ENCODE measurements at places on chromosomes 12 and 14.

- DNase-seq = no peak
Observed at GRCh38 chr12:6386491-6386890, 2.5 kb downstream of the LTBR start.

DNA sequence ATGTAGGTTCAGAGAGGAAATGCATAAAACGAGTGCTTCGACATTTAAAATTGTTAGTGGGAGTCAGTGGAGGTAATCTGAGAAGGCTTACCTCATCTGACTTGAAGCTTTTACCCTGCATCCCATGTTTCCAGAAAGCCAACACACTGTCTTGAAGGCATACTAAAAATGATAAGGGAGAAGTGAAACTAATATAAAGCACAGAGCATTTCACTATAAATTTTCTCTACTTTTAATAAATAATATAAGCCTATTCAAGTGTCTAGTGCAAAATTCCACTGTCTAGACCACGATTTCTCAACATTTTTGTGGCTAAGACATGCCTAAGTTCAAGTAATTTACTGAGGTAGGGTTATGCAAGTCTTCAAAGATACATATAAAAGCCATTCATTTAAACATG lies 29.1 kb upstream of the CDKL1 start:
- no peak for DNase-seq

GRCh38 chr12:11849757-11850504 lies 200.5 kb downstream of the ETV6 start:
- DNase-seq = no peak

- DNase-seq = no peak
Observed at GRCh38 chr14:78302841-78303240, 132.7 kb downstream of the NRXN3 start.

All from activated CD8-positive, alpha-beta memory T cell treated with anti-CD3 and anti-CD28 coated beads, Interleukin-2, amount 50 U/mL, for 4 hours (primary cell).